ENCODE measurements at places on chromosomes 3 and 15. TPM values are rescaled to one million over a fixed set of nuclear protein-coding genes. Genes with fewer than 3 reads are reported as not detected.

DNA sequence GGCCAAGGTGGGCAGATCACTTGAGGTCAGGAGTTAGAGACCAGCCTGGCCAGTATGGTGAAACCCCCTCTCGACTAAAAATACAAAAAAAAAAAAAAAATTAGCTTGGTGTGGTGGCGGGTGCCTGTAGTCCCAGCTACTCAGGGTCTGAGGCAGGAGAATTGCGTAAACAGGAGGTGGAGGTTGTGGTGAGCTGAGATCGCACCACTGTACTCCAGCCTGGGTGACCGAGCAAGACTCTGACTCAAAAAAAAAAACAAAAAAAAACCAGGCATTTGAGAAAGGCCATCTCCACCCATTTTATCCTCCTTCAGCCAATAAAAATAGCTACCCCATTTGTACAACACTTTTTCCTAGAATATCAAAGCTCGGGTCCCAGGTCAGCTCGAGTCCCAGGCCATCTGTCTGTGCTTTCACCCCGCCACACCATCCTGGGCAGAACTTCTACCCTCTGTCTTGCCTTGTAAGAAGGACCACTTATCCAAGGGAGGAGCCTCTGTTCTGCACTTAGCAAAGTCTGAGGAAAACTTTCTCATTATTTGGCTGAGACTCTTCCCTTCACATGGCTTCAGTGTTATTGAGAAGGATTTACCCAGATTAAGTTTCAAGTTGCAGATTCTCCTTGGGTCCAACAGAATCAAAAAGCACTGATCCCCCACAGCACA lies 99.1 kb downstream of the MESD start:
- H3K27ac ChIP-seq, result no peak overlapping the region
- H3K27me3 ChIP-seq, result no peaks in the 10 kb centered on the region
- DNase-seq, result peak; percentile 7
- no peaks in the 10 kb centered on the region for H3K36me3 ChIP-seq
- no peak overlapping the region for H3K4me3 ChIP-seq
- peaks cover 21% of the 10 kb centered on the region for H3K4me1 ChIP-seq

DNA sequence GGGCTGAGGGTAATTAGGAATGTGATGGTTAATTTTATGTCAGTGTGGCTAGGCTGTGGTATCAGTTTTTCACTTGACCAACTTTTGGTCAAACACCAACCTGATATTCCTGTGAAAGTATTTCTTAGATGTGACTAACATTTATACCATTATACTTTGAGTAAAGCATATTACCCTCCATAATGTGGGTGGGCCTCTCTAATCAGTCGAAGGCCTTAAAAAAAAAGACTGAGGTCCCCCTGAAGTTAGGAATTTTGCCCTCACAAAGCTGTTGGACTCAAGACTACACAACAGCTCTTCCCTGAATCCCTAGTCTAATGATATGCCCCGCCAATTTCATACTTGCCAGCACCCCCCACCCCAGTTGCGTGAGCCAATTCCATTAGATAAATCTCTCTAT lies 12.5 kb downstream of the SLMAP start:
- peaks cover 21% of the 10 kb centered on the region for H3K36me3 ChIP-seq
- no peak overlapping the region for H3K27ac ChIP-seq
- H3K4me1 ChIP-seq, result no peaks in the 10 kb centered on the region

- H3K4me1 ChIP-seq, result peaks cover 22% of the 10 kb centered on the region
- H3K36me3 ChIP-seq, result no peaks in the 10 kb centered on the region
- no peak overlapping the region for H3K4me3 ChIP-seq
- H3K27me3 ChIP-seq, result no peaks in the 10 kb centered on the region
- no peak for DNase-seq
- no peak overlapping the region for H3K27ac ChIP-seq
Observed at GRCh38 chr3:15272426-15273196, 59.8 kb downstream of the SH3BP5 start.

GRCh38 chr3:142898346-142899213 lies 9.7 kb upstream of the PCOLCE2 start:
- no peak overlapping the region for H3K4me3 ChIP-seq
- no peak for DNase-seq
- no peaks in the 10 kb centered on the region for H3K36me3 ChIP-seq
- peaks cover 22% of the 10 kb centered on the region for H3K4me1 ChIP-seq
- no peaks in the 10 kb centered on the region for H3K27me3 ChIP-seq

DNA sequence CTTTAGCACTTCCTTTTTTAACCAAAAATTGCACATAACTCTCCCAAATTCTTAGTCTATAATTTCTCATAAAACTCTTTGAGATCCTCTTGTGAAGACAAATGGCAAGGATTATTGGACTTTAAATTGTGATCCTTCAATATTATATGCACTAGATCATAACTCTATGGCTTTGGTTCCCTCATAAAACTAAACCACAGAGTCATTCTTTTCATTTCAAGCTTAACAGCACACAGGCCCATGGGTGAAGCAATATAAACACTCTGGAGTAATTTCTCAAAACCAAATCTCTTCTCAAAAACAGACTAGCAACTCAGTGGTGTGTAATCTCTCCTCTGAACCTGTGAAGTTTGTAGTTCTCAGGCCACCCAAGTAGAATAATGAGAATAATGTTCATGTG lies 171.0 kb upstream of the NECTIN3 start:
- H3K4me1 ChIP-seq, result no peaks in the 10 kb centered on the region
- peak; percentile 38 for DNase-seq
- no peak overlapping the region for H3K4me3 ChIP-seq
- no peaks in the 10 kb centered on the region for H3K36me3 ChIP-seq

- H3K27me3 ChIP-seq, result no peaks in the 10 kb centered on the region
- H3K36me3 ChIP-seq, result no peaks in the 10 kb centered on the region
- H3K27ac ChIP-seq, result no peak overlapping the region
Observed at GRCh38 chr3:87949189-87949878, 109.5 kb downstream of the CGGBP1 start.

DNA sequence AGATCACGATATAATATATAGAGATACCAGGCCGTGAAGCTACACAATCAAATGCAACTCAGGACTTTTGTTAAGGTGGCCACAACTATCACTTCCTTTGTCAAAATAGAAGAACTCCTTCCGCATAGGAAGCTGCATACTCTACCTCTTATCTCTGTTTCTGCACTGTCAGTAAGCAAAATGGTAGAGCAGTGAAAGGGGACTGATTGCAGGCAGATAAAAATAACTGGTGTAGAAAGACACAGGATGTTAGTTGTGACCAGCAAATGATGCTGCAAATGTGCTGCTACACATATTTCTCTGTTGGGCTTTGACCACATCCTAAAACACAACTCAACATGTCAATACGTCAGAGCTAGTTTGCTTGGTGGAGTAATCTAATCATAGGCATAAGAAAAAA lies 16.3 kb upstream of the TRAT1 start:
- no peak overlapping the region for H3K4me3 ChIP-seq

GRCh38 chr3:22106213-22106896 lies 355.3 kb upstream of the ZNF385D start:
- peak overlapping the region; percentile 54 for H3K27ac ChIP-seq
- DNase-seq, result peak; percentile 94
- peaks cover 24% of the 10 kb centered on the region for H3K4me1 ChIP-seq
- no peak overlapping the region for H3K4me3 ChIP-seq
- H3K27me3 ChIP-seq, result no peaks in the 10 kb centered on the region
- no peaks in the 10 kb centered on the region for H3K36me3 ChIP-seq

MME gene
- 1.2 TPM for total RNA-seq

SERPINI1 gene
- total RNA-seq, result 0.52 TPM

SLC27A2 gene
- total RNA-seq, result 8.1 TPM

SPCS1 gene
- total RNA-seq, result 114 TPM

KNSTRN gene
- total RNA-seq, result 125 TPM

ZMYND10 gene
- 3.9 TPM for total RNA-seq

PSMD6 gene
- 73.2 TPM for total RNA-seq
